CMK (cell line): ENCODE measurements at places on chromosomes 2 and 18.

GRCh38 chr2:136206613-136207012, 88.7 kb upstream of the CXCR4 start:
- no peak for DNase-seq

- no peak for DNase-seq
Measured at GRCh38 chr2:61549546-61549945, 11.4 kb upstream of the XPO1 start.

DNA sequence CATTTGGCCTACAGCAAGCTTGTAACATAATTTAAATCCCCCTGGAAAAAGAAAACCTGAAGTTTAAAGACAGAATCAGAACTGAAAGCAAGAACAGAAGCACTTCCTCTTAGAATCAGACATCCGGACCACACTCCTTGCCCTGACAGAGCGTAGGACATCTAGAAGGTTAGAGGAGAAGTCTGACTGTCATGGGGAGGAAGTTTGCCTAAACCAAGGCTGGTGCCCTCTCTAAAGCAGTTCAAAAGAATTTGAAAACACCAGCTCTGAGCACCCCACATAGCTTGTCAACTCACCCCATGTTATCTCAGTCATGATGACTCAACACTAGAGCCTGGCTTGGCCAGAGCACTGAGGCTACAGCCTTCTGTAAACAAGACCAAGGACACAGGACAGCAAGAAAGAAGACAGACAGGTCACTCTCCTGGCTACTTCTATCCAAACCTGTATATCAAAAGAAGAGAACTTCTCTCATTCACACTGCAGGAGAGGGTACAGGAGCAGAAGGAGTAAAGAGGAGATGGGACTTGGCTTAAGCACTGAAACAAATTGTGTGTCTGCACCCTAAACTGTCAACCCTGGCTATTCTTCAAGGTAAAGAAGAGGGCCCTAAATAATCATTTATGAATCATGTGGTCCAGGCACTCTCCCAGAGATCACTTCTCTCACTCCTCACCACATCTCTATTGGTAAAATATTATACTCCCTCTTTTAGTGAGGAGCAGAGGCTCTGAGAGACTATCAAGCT, 198.6 kb downstream of the MEMO1 start:
- DNase-seq = no peak

GRCh38 chr2:154226931-154227330, 355.2 kb downstream of the GALNT13 start:
- DNase-seq = no peak
